ENCODE measurements at places on chromosomes 1 and 21.

DNA sequence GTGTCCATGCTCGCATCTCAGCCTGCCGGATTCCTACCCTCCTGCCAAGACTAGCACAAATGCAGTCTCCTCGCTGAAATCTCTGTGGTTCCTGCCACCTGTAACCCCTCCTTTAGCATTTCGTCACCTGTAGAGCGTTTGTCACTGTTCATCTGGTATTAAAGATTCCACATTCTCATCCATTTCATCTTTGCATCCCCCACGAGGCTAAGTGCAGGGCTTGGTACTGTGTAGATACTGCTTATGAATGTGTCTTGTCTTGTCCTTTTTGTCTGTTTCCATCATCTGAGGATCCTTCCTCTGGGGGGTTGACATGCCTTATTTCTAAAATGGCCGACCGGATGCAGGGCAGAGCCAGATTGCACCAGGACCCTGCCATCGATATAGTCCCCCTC is 53.7 kb upstream of the DNAJC6 start:
- DNase-seq, result no peak

DNA sequence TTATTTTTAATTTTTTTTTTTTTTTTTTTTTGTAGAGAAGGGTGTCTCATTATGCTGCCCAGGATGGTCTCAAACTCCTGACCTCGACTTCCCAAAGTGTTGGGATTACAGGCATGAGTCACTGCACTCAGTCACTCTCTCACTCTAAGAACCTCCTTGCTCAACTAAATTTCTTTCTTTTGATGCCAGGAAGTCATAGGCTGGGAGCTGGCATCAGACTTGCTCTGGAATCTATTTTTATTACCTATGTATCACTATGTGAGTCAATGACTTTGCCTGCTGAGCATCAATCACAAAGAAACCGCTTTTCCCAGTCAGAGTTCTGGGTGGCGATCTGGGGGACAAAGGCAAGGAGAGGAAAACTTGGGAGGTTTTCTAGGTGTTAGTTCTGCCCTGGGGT is 35.5 kb upstream of the PARP1 start:
- DNase-seq, result no peak

DNA sequence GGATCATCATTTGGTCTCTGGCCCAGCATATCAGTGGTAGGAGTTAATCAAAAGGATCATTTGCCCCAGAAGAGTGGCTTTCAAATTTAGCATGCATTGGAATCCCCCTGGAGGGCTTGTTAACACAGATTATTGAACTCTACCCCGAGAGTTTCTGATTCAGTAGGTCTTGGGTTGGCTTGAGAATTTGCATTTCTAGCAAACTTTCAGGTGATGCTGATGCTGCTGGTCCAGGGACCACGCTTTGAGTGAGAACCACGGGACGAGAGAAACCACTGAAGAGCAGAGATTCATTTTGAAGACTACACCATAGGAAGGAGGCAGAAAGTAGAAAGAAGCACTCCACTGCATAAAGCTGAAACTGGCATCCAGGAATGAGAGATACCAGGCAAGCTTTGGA is 81.3 kb upstream of the DUSP10 start:
- no peak for DNase-seq

- DNase-seq, result no peak
Measured at GRCh38 chr1:86150553-86151055, 6.0 kb downstream of the COL24A1 start.

GRCh38 chr1:159921251-159921650 is 4.1 kb downstream of the TAGLN2 start:
- DNase-seq, result no peak

DNA sequence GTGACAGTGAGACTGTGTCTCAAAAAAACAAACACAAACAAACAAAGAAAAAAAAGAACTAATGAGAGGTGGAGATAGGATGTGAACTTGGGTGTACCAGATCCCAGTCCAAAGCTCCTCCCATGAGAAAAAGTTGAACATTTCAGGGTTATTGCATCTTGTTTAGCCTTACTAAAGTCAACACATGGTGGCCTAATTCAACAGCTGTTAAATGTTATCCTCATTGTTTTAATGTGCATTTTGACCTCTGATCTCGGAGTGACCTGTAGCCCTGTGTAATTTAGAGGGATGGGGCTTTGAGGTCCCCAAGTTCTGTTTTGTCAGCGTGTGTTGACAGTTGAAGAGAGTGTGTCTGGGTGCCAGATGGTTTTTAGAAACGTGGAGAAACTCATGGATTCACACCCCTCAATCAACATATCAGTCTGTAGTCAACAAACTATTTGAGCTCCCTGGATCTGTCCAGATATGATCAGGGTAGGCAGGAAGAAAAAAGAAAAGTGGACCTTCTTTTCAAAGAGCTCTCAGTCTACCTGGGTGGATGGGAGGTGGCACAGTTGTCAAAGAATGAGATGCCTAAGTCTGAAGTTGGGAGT is 34.7 kb downstream of the PTPRU start:
- DNase-seq, result no peak

GRCh38 chr1:186210258-186210657 is 164.8 kb downstream of the TPR start:
- DNase-seq, result no peak

GRCh38 chr1:15933684-15934083 is 42.2 kb downstream of the ZBTB17 start:
- no peak for DNase-seq

- DNase-seq, result no peak
Measured at GRCh38 chr1:232225336-232226131, 404.4 kb downstream of the SIPA1L2 start.

DNA sequence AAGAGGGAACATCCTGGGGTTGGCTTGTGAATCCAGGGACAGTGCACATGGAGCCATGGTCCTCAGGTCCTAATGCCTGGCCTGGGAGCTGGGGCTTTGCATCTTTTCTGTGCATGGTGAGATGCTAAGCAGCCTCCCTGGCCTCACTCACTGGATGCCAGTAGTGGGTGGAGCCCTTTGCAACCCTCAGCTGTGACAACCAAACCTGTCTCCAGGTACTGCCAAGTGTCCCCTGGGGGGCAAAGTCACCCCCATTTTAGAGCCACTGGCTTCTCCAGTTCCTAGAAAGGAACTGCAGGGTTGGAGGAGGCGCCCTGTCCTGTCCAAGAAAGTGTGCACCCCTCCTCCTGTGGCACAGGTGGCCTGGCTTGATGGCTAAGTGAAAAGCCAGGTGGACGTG is 44.6 kb upstream of the GRIK3 start:
- DNase-seq, result no peak

DNA sequence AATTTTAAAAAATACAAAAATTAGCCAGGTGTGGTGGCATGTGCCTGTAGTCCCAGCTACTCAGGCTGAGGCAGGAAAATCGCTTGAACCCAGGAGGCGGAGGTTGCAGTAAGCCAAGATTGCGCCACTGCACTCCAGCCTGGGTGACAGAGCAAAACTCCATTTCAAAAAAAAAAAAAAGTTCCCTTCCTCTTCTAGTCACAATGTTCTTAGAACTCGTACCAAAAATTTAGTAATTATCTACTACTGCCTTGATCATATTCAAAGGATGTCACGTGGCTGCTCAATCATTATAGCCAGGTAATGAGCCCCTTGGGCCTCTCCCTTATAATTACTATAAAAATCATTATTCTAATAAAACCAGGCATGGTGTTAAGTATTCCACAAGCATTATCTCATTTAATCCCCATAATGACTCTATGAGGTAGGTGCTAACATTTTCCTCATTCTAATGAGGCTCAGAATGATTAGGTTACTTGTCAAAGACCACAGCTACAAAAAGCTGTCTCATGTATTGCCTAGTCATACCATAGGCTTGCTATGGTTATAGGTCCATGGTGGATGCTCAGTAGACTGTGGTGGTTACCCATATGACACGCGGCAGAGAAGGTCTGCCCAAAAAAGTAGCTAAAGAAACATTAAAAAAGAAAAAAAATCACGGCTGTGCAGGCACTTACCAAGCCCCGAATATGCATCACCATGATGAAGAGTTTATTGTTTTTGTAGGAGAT is 15.5 kb upstream of the PPP1R15B start:
- DNase-seq, result no peak

DNA sequence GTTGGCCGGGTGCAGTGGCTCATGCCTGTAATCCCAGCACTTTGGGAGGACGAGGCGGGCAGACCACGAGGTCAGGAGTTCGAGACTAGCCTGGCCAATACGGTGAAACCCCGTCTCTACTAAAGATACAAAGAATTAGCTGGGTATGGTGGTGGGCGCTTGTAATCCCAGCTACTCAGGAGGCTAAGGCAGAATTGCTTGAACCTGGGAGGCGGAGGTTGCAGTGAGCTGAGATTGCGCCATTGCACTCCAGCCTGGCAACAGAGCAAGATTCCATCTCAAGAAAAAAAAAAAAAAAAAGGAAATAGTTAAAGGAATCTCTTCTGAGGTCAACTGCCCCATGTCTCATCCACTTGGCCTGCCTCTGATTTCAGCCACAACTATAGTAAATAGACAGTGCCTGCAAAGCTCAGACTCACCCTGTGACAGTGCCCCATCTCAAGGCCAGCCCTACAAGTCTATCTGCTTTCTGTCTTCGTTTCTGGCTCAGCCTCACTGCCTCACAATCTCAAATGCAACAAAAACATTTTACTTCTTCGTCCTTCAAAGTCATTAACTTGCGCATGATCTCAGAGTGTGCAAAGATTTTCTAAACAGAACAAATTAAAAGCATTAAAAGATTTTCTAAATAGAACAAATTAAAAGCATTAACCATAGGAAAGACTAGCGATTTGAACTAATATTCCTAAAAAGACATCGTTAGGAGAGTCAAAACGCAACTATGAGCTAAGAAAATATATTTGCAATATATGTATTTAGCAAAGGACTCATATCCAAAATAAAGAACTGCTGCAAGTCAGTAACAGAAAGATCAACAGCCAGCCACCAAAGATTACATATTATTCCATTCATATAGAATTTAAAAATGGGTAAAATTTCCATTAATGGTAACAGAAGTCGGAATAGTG is 65.0 kb upstream of the PRDX6 start:
- DNase-seq, result no peak

DNA sequence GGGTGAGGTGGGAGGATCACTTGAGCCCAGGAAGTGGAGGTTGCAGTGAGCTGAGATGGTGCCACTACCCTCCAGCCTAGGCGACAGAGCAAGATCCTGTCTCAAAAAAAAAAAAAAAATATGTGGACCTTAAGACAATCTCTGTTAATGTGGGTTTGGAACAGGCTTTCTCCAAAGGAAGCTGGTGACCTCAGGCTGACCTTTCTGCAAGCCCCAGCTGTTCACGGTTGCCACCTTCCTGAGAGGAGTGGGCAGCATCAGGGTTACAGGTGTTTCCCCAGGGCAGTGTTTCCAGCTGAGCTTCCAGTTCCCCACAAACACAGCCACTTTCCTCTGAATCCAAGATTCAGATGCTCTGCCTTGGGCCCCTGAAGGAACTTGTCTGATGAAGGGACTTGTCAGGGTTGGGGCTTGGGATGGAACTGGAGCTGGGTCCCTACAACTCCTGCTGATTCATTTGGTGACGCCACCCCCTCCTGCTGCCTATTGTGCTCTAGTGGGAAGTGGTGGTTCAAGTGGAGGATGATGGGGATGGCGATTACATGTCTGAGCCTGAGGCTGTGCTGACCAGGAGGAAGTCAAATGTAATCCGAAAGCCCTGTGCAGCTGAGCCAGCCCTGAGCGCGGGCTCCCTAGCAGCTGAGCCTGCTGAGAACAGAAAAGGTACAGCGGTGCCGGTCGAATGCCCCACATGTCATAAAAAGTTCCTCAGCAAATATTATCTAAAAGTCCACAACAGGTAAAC is 1.9 kb downstream of the ZBTB48 start:
- DNase-seq, result no peak

DNA sequence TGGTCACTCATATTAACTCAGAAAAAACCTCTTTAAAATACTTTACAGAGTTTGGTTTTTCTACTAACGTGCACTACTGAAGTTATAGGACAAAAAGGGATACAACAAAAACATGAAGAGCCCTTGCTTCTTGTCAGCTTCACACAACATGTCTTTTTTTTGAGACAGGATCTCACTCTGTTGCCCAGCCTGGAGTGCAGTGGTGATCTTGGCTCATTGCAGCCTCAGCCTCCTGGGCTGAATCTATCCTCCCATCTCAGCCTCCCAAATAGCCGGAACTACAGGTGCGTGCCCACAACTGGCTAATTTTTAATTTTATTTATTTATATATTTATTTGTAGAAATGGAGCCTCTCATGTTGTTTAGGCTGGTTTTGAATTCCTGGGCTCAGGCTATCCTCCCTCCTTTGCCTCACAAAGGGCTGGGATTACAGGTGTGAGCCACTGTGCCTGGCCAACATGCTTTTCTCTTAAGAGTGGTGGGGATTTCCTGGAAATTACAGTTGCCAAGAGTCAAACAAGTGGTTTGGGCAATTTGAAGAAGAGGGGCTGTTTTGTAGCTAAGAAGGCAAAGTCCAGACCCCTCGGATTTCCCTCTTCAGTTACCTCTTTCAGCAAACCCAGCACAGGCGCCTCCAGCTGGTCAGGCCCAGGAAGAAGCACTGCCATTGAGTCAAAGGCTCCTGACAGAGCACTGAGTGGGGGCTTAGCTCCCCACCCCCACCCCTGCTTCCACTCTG is 6.4 kb upstream of the SMPDL3B start:
- no peak for DNase-seq

DNA sequence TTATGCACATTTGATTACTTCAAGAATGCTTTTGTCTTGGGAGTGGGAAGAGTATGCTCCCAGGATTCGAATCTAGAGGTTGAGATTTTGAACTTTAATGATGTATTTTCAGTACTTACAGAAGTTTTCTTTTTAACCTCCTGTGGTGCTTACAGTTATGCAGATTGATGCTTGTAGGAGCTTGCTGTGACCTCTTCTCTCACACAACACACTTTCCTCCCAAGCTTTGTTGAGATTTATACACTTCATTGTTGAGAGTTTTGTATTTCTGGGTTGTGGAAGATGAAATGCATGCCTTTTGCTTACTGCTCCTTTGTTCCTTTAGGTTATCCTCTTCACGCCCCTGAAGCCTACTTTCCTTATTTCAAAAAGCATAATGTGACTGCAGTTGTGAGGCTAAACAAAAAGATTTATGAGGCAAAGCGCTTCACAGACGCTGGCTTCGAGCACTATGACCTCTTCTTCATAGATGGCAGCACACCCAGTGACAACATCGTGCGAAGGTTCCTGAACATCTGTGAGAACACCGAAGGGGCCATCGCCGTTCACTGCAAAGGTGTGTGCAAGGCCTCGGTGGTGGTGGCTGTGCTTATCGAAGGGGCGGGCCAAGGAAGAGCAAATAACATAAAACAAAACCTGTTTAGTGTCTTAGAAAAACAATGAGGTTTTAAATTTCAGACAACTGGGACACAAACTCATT is 75.5 kb upstream of the GPR88 start:
- no peak for DNase-seq

- DNase-seq, result no peak
Measured at GRCh38 chr1:77446841-77447555, 165.2 kb downstream of the AK5 start.

GRCh38 chr1:173395762-173396161 is 81.4 kb upstream of the PRDX6 start:
- no peak for DNase-seq

All from iPS DF 6.9 (cell line).